KG1 (cell line): ENCODE measurements at places on chromosomes 2 and 18.

DNA sequence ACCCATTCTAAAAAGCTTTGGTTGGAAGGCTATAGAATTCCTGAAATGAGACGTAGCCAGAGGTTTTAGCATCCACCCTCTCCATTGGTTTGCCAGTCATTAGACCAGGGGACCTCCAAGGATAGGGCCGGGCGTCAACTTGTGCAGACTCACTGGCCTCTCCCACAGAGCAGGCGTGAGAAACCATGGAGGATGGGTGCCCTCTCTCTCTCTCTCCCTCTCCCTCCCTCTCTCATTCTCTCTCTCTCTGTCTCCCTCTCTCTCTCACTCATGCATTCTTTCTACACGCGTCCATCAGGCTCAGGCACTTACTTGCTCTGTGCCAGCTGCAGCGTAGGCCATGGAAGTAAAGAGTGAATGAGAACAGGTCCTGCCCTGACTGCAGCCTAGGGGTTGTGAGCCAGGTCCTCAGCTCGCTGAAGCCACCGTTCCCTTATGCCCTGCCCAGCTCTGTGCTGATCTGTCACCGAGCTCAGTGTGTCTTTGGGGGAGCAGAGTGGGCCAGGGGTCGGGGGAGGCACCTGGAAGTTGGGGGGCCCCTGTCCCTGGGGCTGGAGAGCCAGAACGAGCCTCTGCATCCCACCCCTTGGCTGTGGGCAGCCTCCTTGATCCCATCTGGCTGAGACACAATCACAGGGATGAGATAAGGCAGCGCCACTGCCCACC, 304.4 kb upstream of the HS6ST1 start:
- no peak for DNase-seq

GRCh38 chr2:64831977-64832328, 157.2 kb upstream of the SLC1A4 start:
- no peak for DNase-seq

- DNase-seq = no peak
Measured at GRCh38 chr18:70333757-70334156, 44.9 kb downstream of the SOCS6 start.

DNA sequence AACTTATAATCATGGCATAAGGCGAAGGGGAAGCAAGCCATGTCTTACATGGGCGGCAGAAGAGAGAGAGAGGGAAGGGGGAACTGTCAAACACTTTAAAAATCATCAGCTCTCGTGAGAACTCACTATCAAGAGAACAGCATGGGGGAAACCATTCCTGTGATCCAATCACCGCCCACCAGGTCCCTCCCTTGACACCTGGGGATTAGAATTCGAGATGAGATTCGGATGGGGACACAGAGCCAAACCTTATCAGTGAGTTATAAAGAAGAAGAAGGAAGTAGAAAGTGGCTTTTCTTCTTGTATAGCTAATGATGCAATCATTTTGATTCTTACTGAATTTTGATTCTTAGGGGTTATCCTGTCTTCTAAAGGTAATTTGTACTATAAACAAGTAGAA, 51.4 kb downstream of the SMCHD1 start:
- no peak for DNase-seq

DNA sequence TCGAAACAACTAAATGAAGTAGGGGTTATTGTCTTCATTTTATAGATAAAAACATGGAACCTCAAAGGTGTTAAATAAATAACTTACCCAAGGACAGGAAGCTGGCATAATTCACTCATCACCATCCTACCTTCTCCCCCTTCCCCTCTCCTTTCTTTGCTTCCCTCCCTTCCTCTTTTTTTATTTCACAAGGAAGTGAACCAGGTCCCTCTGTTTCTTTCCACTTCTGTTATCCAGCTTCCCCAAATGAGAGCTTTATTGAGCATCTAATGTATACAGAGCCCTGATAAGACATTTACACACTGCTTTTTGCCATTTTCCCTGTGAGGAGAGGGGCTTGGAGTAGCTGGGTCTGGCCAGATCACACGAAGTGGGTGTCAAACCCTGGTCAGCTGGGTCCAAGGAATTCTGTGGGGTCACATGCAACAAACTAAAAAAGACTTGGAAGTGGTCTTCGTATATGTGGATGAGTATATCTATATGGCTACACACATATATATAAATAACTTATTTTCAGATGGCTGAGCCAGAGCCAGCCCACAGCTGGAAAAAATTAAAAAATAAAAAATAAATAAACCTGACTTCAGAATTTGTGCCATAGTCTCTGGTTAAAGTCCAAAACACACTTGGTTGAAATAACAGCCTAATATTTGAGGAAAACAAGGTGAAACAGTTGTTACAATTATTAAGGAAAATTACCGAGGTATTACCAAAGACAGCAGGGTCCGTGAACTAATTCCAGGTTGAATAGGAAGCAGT, 49.3 kb upstream of the FOSL2 start:
- DNase-seq = no peak

GRCh38 chr18:3995476-3996102, 459.5 kb downstream of the DLGAP1 start:
- peak; percentile 41 for DNase-seq

GRCh38 chr2:200619279-200619678, 33.5 kb downstream of the AOX1 start:
- DNase-seq = no peak

GRCh38 chr2:183665425-183665824, 541.2 kb downstream of the NUP35 start:
- DNase-seq = no peak

DNA sequence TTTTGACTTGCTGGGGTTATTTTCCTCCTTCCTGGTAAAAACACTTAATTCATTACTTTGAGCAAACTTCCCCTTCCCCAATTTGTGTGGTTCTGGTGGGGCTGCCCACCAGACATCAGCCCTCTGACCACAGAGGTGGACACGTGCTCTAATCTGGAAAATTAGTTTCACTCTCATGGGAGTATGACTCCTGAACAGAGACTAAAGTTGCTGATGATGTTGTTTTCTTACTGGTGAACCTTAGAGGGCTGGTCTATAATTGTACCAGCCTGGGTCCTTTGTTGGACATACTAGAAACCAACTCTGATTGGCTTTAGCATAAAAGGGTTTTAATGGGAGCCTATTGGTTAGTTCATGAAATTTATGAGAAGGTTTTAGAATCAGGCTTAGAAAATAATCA, 54.1 kb upstream of the ACYP2 start:
- no peak for DNase-seq

DNA sequence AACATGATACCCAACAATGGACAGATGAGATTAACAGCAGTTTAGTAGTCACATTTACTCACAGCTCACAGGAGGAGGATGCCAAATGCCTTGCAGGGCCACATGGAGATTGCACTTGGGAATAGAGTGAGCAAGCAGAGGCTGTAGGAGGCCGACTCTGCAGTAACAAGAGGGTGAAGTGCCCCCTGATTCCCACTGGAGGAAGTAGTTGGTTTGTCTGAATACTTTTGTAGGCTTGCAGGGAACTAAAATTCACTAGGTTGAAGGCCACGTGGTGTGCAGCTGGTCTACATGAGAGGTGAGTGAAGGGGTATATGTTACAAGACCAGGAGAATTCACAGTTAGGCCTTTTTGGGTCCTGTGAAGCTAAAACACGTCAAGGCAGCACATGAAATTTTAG, 419.3 kb upstream of the TNP1 start:
- no peak for DNase-seq

GRCh38 chr2:232892843-232893242, 22.8 kb downstream of the SNORC start:
- no peak for DNase-seq

GRCh38 chr2:28906376-28906775, 11.9 kb downstream of the WDR43 start:
- DNase-seq = no peak

DNA sequence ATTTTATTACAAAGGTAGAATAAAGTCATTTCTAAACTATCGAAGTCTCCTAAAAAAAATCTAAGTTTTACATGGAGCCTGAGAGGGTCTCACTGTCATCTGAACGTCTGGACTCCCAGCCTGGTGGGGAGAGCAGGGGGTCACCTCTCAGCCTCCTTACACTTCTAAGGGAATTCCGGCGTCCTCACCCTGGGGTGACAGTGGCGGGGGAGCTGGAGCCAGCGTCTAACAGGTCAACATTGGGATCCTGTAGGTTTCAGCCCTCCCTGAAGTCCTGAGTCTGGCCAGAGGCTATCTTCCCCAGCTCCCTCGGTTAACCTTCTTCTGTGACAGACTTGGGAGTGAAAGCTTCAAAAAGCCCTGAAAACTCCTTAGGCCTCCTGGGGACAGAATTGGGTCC, 34.6 kb upstream of the GLI2 start:
- DNase-seq = no peak

DNA sequence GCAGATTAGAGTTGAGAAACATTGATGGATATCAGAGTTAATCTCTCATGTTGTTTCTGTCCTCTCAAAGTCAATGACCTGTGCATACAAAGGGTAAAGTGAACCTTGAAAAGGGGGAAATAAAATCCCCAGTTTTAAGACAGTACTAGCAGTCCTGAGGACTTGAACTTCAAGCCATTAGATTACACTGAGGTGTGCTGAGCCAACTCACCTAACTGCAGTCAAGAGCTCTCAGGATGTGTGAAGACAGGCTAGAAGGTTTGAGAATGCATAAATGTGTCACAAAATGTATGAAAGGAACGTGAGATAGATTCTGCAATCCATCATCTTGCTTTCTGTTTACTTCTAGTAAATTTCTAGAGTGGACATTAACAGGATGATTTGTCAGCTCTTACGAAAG, 35.5 kb downstream of the DOCK10 start:
- no peak for DNase-seq
